ENCODE measurements at places on chromosomes 4 and X. TPM values are rescaled to one million over a fixed set of nuclear protein-coding genes. Genes with fewer than 3 reads are reported as not detected.

The ZNF630 gene
- total RNA-seq: 0.87 TPM

The NHSL2 gene
- total RNA-seq: 3.7 TPM

The SASH3 gene
- 2.2 TPM for total RNA-seq

- DNase-seq: no peak
- peaks cover 30% of the 10 kb centered on the region for H3K36me3 ChIP-seq
- no peak overlapping the region for H3K4me3 ChIP-seq
- H3K27ac ChIP-seq: no peak overlapping the region
Observed at GRCh38 chrX:10213716-10214115, 56.9 kb downstream of the CLCN4 start.

- no peak overlapping the region for H3K4me3 ChIP-seq
- no peaks in the 10 kb centered on the region for H3K27me3 ChIP-seq
- DNase-seq: no peak
Observed at GRCh38 chr4:186033027-186033426, 35.9 kb upstream of the TLR3 start.

DNA sequence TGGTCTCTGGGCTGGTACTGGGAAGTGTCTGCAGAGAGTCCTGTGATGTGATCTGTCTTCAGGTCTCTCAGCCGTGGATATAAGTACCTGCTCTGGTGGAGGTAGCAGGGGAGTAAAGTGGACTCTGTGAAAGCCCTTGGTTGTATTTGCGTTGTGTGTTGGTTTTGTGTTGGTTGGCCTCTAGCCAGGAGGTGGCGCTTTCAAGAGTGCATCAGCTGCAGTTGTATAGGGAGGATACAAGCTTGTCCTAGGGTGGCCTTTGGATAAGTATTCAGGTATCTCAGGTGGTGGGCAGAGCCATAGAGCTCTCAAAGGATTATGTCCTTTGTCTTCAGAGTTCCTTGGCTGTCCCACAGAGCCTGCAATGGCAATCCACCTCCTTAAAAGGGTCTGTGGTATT, 111.6 kb downstream of the MAGEB17 start:
- DNase-seq: no peak
- no peaks in the 10 kb centered on the region for H3K4me1 ChIP-seq
- no peak overlapping the region for H3K27ac ChIP-seq
- H3K36me3 ChIP-seq: no peaks in the 10 kb centered on the region

GRCh38 chr4:155696726-155697125, 30.1 kb downstream of the GUCY1A1 start:
- H3K27me3 ChIP-seq: no peaks in the 10 kb centered on the region
- H3K4me1 ChIP-seq: no peaks in the 10 kb centered on the region
- H3K27ac ChIP-seq: no peak overlapping the region
- DNase-seq: no peak
- no peak overlapping the region for H3K4me3 ChIP-seq
- H3K36me3 ChIP-seq: no peaks in the 10 kb centered on the region

- H3K36me3 ChIP-seq: no peaks in the 10 kb centered on the region
- no peaks in the 10 kb centered on the region for H3K4me1 ChIP-seq
- no peak overlapping the region for H3K4me3 ChIP-seq
- H3K27ac ChIP-seq: no peak overlapping the region
Observed at GRCh38 chrX:19086102-19086772, 36.0 kb downstream of the ADGRG2 start.

Data from psoas muscle (tissue), 8 donors.